GM12878 (cell line): ENCODE measurements at places on chromosomes 4 and X.

GRCh38 chr4:144340931-144341330, 200.4 kb upstream of the GYPA start:
- no peaks in the 10 kb centered on the region for H3K36me3 ChIP-seq
- H3K4me1 ChIP-seq, result no peaks in the 10 kb centered on the region
- H3K27me3 ChIP-seq, result no peaks in the 10 kb centered on the region
- H3K27ac ChIP-seq, result no peak overlapping the region
- H3K4me3 ChIP-seq, result no peak overlapping the region
- DNase-seq, result no peak

GRCh38 chr4:13088726-13089658, 395.1 kb downstream of the RAB28 start:
- H3K27me3 ChIP-seq, result no peaks in the 10 kb centered on the region
- H3K27ac ChIP-seq, result no peak overlapping the region
- no peak for DNase-seq
- no peaks in the 10 kb centered on the region for H3K4me1 ChIP-seq
- no peaks in the 10 kb centered on the region for H3K36me3 ChIP-seq
- H3K4me3 ChIP-seq, result no peak overlapping the region

GRCh38 chr4:33930497-33930896, 2313.8 kb downstream of the ARAP2 start:
- H3K27me3 ChIP-seq, result no peaks in the 10 kb centered on the region
- no peak overlapping the region for H3K4me3 ChIP-seq
- H3K27ac ChIP-seq, result no peak overlapping the region
- no peaks in the 10 kb centered on the region for H3K4me1 ChIP-seq
- H3K36me3 ChIP-seq, result no peaks in the 10 kb centered on the region
- no peak for DNase-seq

GRCh38 chrX:72346302-72346949, 40.7 kb upstream of the CITED1 start:
- H3K4me3 ChIP-seq, result no peak overlapping the region
- H3K4me1 ChIP-seq, result peaks cover 8% of the 10 kb centered on the region; the same call in 1 of the 2 replicates
- no peaks in the 10 kb centered on the region for H3K27me3 ChIP-seq
- H3K27ac ChIP-seq, result no peak overlapping the region
- no peak for DNase-seq
- H3K36me3 ChIP-seq, result no peaks in the 10 kb centered on the region

GRCh38 chr4:144572660-144573059, 73.3 kb upstream of the HHIP start:
- H3K27me3 ChIP-seq, result no peaks in the 10 kb centered on the region
- H3K36me3 ChIP-seq, result no peaks in the 10 kb centered on the region
- H3K4me1 ChIP-seq, result no peaks in the 10 kb centered on the region
- no peak overlapping the region for H3K4me3 ChIP-seq
- DNase-seq, result no peak

- no peak for DNase-seq
- no peaks in the 10 kb centered on the region for H3K27me3 ChIP-seq
- no peaks in the 10 kb centered on the region for H3K4me1 ChIP-seq
Measured at GRCh38 chrX:121260596-121261240, 213.3 kb downstream of the GLUD2 start.

GRCh38 chr4:79576429-79576753, 168.4 kb upstream of the GK2 start:
- no peaks in the 10 kb centered on the region for H3K4me1 ChIP-seq
- H3K4me3 ChIP-seq, result no peak overlapping the region
- H3K27ac ChIP-seq, result no peak overlapping the region
- H3K36me3 ChIP-seq, result no peaks in the 10 kb centered on the region

DNA sequence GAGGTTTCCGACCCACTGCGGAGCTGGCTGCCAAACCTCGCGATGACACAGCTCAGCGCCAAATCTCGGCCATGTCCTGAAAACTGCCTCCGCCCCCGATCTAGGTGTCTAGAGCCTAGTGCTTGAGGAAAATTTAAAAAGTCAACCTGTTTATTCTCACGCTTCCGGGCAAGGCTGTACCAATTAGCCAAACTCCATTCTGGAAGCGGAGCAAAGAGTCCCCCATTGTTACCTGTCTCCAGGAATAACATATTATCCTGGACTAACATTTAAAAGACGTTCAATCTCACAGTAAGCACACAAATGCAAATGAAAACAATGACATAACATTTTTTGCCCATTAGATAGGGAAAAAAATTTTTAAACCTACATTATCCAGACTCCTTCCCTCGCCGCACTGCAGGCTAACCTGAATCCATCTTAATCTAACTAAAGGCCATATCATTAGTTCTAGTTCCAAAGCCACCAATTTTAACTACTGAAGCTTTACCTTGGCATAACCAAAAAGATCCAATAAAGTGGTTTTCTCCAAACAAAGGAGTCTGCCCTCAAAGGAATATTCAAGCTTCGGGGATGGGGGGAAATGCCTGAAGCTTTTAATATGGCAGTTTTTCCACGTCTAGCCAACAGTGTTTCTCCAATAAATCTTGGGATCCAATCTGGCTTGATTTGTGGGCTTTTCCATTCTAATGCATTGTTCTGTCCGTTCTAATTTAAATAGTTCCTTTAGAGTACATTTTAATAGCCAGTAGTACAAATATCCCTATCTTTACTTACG, 1.9 kb downstream of the HUWE1 start:
- H3K27me3 ChIP-seq, result no peaks in the 10 kb centered on the region
- peak overlapping the region; percentile 75 for H3K27ac ChIP-seq
- H3K36me3 ChIP-seq, result no peaks in the 10 kb centered on the region; the same call in 1 of the 2 replicates
- H3K4me1 ChIP-seq, result no peaks in the 10 kb centered on the region
- no peak for DNase-seq

DNA sequence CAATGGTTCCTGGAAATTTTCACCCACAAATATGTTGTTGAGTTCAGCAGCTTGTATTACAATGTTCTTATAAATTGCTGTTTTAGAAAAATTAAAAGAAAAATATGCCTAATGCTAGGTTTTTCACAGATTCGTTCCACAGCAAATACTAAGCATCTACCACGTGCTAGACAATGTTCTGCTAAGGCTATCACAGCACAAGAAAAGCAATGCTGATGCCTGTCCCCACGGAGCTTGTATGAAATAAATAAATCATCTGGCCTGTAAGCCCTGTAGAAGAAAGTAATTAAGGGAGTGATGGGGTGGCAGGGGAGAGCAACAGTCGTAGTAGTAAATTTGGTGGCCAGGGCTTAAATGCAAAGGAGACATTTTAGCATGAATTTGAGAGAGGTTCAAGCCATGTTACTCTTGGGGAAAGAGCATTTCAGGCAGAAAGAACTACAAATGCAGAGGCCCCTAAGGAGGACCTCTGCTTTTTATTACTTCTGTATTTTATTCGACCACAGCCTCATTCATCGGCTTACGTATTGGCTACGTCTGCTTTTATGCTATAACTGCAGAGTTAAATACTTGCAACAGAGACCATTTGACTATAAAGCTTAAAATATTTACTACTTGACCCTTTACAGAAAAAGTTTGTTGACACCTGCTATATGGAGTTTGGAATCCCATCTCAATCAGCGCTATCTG, 36.3 kb downstream of the ARAP2 start:
- no peak for DNase-seq
- no peak overlapping the region for H3K4me3 ChIP-seq
- no peak overlapping the region for H3K27ac ChIP-seq
- peaks cover 10% of the 10 kb centered on the region for H3K36me3 ChIP-seq
- H3K27me3 ChIP-seq, result no peaks in the 10 kb centered on the region
